IMR-90 (cell line): ENCODE measurements at places on chromosomes 3 and 15. TPM values are rescaled to one million over a fixed set of nuclear protein-coding genes. Genes with fewer than 3 reads are reported as not detected.
A peak's percentile ranks its signal among the peaks of the same experiment; 100 is the strongest.

DNA sequence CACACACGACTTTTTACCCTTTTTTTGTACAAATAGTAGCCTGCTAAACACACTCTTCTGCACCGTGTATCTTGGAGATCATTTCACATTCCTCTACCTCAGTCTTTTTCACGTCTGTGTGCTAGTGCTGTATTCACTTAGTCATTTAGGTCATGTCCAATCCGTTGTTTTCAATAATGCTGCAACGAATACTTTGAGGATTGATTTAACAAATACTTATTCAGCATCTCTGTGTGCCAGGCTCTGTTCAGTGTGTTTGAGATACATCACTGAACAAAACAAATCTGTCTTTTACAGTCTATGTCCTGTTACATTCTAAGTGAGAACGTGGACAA, 882 bp downstream of the JMJD7 start:
- H3K4me3 ChIP-seq = peak overlapping the region; percentile 73
- DNase-seq = peak; percentile 32
- peaks cover 23% of the 10 kb centered on the region for H3K36me3 ChIP-seq
- peaks cover 2% of the 10 kb centered on the region; the same call in 1 of the 2 replicates for H3K4me1 ChIP-seq
- H3K27me3 ChIP-seq = no peaks in the 10 kb centered on the region

DNA sequence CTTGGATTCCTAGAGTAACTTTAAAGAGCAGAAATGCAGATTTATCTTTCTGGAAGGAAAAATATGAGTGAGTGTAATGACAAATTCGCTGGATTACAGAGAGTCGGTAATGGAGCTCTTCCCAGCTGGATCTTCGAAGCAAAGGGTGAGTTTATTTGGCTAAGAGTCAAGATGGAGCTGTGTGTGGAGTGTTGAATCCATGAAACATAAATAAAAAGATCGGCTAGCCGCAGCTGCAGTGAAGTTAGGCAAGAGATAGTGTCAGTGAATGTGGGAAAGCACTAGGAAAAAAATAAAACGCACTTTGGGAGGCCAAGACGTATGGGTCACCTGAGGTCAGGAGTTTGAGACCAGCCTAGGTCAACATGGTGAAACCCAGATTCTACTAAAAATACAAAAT, 10.3 kb downstream of the NAALADL2 start:
- peak; percentile 93 for DNase-seq
- H3K36me3 ChIP-seq = no peaks in the 10 kb centered on the region
- H3K27me3 ChIP-seq = no peaks in the 10 kb centered on the region
- H3K4me3 ChIP-seq = peak overlapping the region; percentile 25; the same call in 1 of the 2 replicates

DNA sequence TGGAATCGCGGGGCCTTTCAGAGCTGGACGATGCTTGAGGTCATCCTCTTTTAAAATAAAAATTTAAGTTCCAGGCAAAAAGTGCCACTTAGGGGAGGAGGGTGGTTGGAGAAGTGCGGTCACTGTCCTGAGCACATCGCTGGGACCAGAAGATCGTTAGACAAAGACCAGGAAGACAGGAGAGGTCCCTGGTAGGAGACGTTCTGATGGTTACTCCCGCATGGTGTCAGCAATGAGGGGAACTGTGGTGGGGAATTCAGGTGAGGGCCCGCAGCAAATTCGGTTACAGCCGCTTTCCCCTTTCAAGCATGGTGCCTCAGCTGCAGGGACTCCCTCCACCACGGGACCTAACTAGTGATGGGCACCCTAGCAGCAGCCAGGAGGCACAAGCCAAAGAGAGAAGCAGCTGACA, 1.0 kb upstream of the ISY1 start:
- peak overlapping the region; percentile 67 for H3K4me3 ChIP-seq
- peaks cover 13% of the 10 kb centered on the region for H3K36me3 ChIP-seq
- H3K4me1 ChIP-seq = peaks cover 2% of the 10 kb centered on the region
- no peaks in the 10 kb centered on the region for H3K27me3 ChIP-seq

GRCh38 chr15:42066764-42067415, 27.5 kb downstream of the PLA2G4D start:
- H3K27me3 ChIP-seq = peaks cover 53% of the 10 kb centered on the region
- H3K36me3 ChIP-seq = no peaks in the 10 kb centered on the region
- DNase-seq = no peak
- 0 out of 2 replicates have a peak, but pooled peaks cover 2% of the 10 kb centered on the region for H3K4me1 ChIP-seq
- no peak overlapping the region for H3K4me3 ChIP-seq
- H3K27ac ChIP-seq = no peak overlapping the region

DNA sequence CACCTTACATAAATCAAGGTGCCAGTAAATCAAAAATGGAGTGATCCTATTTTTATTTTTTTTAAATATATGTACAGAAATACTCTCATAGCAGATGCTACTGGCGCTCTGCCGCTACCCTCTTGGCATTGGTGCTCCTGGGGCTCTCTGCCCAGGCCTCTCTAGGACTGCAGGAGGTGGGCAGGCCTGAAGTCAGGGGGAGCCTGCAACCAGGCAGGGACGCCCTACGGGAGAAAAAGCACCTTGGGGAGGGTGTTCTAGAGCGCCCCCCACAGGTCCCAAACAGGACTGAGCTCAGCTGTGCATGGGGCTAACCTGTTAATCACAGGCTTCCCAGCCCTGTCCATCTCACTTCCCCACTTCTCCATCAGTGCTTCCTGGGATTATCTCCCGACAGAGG, 192.5 kb downstream of the SHQ1 start:
- H3K4me1 ChIP-seq = no peaks in the 10 kb centered on the region
- DNase-seq = no peak
- H3K27me3 ChIP-seq = peaks cover 24% of the 10 kb centered on the region
- H3K36me3 ChIP-seq = no peaks in the 10 kb centered on the region
- H3K27ac ChIP-seq = no peak overlapping the region
- H3K4me3 ChIP-seq = no peak overlapping the region

ISL2 gene
- polyA plus RNA-seq = 2.5 and 3.6 TPM in 2 replicates
